Stimulated activated CD4-positive, alpha-beta T cell treated with anti-CD3 and anti-CD28 coated beads, TNF-alpha, amount 100 ng/mL, for 1 hour (primary cell): ENCODE measurements at places on chromosomes 2 and 18.

DNA sequence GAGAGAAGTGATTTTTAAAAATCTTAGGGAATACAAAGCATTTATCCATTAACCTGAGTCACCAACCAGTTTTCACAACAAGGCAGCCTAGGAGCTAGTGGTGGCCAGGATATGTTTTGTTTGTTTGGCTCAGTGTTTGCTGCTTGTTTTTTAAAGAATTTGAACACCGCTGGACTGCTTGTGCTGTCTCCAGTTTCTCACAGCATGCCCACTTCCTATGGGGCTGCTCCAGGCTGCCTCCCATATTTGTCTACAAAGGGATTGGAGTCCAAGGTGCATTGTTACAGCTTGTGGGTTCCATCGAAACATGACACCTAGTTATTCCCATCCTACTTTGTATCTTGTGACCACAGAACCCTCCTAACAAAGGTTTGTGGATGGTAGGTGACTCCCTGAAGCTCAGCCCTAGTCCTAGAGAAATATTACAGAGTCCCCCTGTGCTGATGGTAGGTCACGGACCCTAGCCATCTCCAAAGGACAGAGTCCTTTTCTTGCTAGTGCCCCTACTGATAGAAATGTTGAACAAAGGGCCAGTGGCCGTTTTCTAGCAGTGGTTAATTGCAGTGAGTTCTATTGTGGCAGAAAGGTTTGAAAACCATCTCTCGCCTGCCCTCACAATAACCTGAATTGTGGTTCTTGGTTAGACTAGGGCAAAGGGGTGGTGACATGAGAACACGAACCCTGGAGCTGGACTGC is 23.2 kb downstream of the GPR39 start:
- DNase-seq, result no peak

- no peak for DNase-seq
These were observed 500.2 kb downstream of the EIPR1 start for GRCh38 chr2:2877427-2877826.

- DNase-seq, result no peak
These were observed 244.7 kb upstream of the MMADHC start for GRCh38 chr2:149832324-149832723.

- DNase-seq, result no peak
These were observed 591.0 kb downstream of the ARHGAP15 start for GRCh38 chr2:143720095-143720664.

GRCh38 chr2:177547122-177547521 is 154.5 kb downstream of the AGPS start:
- DNase-seq, result no peak

DNA sequence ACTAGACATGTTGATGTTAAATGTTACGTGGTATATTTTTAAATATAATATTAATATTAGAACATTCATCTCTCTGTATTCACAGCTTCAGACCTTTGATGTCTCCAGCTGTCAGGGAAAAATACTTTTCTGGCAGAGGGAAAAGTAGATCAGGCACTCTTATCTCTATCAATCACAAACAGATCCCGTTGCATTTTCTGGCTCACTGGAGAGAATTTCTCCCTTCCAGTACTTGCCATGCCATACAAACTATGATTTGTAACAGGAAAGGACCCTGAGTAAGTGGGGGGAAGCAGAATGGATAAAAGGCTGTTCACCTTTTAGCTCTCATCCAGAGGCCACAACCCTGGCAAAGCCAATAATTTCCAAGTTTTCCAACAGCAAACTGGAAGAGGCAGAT is 158.0 kb downstream of the TCF4 start:
- DNase-seq, result no peak

DNA sequence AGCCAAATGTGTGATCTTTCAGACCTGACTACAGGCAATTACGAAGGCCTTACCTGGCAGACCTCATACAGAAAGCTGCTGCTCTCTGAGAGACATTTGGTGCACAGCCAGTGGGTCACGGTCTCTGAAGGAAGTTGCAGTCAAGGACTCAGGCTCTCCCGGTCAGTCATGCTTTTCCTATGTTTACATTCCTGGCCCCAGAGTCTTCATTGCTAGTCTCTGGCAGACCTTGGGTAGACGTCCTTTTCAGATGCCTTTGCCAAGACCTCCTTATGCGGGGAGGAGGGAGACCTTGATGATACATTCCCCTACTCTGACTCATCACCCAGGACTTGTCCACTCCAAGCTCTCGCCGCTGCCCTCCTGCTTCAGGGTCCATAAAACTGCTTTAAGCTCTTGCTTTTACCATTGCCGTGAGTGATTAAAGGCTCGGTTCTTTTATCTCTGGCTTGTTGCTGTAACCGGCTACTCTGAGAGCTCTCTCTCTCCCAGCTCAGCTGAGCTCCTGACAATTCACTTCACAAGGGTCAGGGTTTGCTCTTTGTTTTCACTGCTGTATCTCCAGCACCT is 62.0 kb upstream of the SLC35F5 start:
- no peak for DNase-seq

GRCh38 chr18:53165770-53166169 is 825.8 kb downstream of the DCC start:
- DNase-seq, result no peak

DNA sequence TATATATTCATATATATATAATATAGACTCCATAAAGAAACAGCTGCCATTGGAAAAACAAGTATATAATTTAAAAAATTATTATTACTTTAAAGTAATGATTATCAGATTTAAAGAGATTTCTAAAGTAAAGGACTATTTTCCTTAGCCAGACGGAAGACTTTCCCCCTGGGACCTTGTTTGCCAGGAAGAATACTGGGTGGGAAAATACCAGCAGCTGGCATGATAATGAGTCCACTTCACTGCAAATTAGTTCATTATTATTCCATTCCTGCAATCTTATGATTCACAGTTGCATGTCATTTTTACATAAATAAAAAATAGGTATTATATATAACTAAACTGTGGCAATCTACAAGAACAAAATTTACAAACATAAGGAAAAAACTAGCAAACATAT is 339.8 kb upstream of the CDH7 start:
- DNase-seq, result no peak

DNA sequence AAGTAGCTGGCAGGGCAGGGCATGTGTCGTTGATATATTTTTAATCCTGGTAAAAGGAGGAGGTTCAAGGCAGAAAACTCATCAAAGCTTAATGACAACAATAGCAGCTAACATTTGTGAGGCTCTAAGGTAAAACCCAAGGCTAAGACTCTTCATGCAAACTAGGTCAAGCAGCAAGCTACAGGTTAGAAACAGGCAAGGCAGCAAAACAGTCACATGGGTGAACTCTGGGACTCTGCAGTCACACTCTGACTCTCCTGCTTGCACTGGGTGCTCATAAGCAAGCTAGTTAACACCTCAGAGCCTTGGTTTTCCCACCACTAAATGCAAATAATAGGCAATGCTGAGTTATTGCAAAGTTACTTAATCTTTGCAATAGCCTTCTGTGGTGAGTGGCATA is 7.9 kb downstream of the IL1RN start:
- DNase-seq, result no peak

- no peak for DNase-seq
These were observed 59.5 kb downstream of the TNFRSF11A start for GRCh38 chr18:62384610-62385097.

GRCh38 chr2:20439503-20439902 is 7.4 kb upstream of the RHOB start:
- no peak for DNase-seq

DNA sequence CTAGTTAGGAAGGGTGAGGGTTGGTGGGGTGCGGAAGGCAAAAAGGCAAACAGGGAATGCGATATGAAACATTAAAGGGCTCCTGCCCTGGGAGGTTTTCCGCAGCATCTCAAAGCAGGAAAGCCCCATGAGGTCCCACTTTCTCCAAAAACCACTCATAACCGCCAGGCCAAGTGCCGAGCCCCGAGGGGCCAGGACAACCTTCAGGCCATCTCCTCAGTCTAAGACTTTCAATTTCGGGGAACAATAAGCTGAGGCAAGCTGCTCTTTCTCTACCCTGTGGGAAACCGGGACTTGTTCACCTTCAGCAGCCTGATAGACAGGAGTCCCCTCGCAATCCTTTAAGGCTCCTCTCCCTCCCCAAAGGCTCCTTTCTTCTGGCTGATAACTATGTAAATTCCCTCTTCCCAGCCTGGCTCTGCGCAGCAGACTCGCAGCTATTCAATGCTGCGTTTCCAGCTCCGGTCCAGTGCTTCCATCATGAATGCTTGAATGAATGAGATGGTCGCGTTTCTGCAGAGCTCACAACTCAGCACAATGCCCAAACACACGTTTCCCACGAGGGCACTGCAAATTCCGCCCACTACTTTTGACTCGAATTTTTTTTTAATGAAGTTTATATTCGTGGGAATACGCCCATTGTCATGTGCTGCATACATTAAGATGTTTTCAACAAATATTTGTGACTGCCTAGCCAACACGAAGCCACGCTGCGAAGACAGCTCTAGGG is 1.4 kb downstream of the LAMA1 start:
- no peak for DNase-seq

DNA sequence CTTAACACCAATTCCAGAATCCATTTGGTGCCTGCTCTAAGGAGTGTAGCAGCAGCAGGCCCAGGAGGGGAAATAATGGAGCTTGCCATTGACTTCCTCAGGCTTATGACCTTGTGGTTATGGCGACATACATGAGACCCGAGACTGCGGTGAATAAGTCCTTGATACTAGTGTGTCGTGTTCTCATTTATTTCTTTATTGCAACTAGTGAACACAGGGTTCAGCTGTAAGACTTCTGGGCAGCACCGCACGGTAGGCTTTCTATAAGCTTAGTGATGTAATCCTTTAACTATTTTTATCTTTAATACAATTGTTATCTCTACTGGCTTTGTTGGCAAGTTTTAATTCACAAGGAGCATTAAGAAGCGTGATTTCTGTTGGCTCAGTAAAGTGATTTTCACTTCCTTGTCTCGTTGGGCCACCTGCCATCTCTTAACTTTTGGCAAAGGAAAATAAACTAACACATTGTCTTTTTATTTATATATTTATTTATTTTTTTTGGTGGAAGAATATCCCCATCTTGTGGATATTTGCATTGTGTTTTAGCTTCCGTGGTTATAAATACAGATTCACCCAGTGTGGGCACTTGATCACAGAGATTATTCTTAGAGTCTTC is 139.8 kb downstream of the LTBP1 start:
- no peak for DNase-seq
